ENCODE measurements at places on chromosomes 13 and 19.
A peak's percentile ranks its signal among the peaks of the same experiment; 100 is the strongest.

- no peak for DNase-seq
These were observed 99.0 kb downstream of the ZNF429 start for GRCh38 chr19:21604351-21604926.

- DNase-seq, result no peak
These were observed 300.6 kb downstream of the COG6 start for GRCh38 chr13:39956036-39956435.

DNA sequence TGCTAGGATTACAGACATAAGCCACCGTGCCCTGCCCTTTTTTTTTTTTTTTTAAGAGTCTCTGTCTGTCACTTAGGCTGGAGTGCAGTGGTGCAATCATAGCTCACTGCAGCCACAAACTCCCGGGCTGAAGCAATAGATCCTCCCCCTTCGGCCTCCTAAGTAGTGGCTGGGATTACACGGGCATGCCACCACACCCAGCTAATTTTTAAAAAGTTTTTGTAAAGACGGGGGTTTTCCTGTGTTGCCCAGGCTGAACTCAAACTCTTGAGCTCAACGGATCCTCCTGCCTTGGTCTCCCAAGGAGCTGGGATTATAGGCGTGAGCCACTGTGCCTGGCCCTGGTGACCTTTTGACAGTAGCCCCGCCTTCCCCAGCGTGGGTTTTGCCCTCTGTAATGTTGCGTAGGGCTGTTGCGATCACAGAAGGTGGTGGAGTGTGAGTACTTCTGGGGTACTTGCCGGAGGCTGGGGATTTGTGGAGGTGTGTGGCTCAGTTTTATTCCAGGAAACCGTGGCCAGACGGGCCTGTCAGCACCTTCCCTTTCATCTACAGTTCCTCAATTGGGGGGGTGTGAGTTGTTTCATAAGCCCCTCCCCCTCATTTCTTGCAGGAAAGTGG is 11.6 kb upstream of the RETN start:
- DNase-seq, result no peak

- DNase-seq, result no peak
These were observed 1.0 kb downstream of the SNRNP70 start for GRCh38 chr19:49086296-49086695.

GRCh38 chr19:7789447-7789846 is 26.4 kb downstream of the CLEC4M start:
- no peak for DNase-seq

DNA sequence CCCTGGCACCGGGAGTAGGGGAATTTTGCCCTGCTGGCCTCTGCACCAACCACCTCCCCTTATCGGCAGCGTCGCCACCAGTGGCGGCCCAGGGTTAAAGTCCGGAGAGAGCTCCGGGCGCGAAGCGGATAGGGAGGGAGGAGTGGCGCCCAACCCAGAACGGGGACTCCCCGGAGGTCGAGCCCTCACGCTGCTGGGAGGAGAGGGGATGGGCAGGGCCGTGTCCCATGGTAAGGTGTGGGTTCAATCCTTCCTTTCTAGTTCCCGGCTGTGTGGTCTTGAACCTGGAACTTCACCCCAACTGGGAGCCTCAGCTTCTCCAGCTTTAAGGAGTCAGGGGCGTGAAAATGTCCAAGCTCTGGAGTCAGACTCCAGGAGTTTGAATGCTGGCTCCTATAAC is 23.3 kb upstream of the BCL3 start:
- peak; percentile 63 for DNase-seq

- no peak for DNase-seq
These were observed 72.3 kb downstream of the C1QTNF9 start for GRCh38 chr13:24381541-24382265.

GRCh38 chr19:42919757-42920079 is 2.0 kb upstream of the PSG6 start:
- no peak for DNase-seq

- no peak for DNase-seq
These were observed 20.5 kb downstream of the HIF3A start for GRCh38 chr19:46317339-46317738.

DNA sequence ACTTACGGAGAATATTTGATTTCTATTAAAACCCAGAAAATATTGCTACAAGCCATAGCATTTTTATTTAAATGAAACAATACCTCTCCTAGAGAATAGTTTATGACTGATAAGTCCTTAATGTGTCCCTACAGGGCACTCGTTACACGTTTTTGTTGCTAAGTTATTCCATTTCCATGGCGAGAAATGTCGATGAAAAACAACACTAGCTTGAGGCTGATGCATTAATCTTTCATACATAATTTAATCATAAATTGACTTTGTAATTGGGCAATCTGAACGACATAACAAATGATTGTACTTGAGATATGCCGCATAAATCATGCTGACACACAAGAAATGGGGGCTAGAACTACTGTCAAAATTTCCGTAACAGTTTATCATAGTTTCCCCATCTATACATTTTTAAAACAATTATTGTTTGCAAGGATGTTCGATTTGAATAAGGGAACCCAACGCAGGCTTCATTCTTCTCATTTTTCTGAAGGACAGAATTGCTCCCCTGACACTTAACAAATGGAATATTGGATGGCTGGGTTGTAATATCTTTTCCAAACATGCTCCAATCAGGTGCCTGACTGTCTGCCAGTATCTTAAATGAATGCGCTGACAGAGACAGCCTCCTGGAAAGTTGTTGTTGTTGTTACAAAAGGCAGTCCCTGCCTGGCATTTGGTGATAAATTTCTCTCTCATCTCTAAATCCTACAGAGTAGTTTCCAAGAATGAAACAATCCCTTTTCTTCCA is 61.9 kb downstream of the FLT1 start:
- no peak for DNase-seq

- no peak for DNase-seq
These were observed 2.2 kb upstream of the PLAUR start for GRCh38 chr19:43672061-43672679.

- DNase-seq, result no peak
These were observed 5.0 kb upstream of the KMT2B start for GRCh38 chr19:35712567-35713505.

DNA sequence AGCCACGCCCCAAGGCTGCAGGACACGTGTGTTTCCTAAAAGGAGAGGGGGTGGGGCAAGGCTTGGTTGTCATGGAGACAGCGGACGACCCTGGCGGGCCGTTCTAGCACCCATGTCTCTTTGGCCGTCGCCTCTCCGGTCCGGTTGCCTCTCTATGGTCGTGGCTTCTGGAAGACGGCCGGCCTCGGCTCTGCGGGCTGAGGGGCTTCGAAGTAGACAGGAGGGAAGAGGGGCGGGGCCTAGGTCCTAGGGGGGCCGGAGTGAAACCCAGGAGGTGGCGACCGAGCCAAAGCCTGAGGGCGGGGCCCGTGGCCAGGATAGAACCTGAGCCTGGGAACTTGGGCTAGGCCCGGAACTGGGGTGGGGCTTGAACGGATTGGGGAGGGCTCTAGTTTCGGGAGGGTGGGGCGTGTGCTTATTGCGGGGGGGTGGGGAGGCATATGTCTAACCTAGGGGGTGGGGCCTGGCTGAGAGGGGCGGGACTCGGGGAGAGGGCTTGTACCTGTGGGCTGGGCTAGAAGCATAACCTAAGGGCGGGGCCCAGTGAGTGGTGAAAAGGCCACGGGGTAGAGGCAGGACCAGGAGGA is 750 bp upstream of the SLC27A1 start:
- peak; percentile 69 for DNase-seq

DNA sequence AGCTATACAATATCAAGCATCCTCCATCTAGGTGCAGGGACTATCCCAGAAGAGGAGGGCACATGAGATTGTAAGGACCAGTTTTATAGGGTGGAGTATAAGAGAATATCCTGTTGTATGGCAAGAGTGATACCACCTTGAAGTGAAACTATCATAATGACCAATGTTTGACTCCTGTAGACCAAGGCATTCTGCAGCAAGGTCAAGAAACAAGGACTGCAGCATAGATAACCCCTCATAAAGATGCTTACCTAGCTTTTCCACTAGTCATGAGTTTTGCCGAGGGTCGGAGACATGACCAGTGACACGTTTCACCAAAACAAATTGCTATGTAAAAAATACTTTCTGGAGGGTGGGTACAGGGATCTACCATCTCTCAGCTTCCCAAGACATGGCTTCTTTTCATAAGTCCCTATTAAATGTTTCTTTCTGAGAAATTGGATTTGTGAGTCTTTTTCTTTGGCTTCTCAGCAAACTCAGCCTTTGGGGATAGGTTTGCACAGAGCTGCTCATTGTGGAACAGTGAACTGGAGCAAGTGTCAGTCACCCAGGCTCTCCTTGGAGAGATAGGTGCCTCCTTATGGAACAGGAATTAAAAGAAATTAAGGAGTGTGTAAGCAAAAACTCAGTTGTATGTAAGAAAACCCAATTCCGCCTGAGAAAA is 28.2 kb upstream of the CYSLTR2 start:
- DNase-seq, result no peak

DNA sequence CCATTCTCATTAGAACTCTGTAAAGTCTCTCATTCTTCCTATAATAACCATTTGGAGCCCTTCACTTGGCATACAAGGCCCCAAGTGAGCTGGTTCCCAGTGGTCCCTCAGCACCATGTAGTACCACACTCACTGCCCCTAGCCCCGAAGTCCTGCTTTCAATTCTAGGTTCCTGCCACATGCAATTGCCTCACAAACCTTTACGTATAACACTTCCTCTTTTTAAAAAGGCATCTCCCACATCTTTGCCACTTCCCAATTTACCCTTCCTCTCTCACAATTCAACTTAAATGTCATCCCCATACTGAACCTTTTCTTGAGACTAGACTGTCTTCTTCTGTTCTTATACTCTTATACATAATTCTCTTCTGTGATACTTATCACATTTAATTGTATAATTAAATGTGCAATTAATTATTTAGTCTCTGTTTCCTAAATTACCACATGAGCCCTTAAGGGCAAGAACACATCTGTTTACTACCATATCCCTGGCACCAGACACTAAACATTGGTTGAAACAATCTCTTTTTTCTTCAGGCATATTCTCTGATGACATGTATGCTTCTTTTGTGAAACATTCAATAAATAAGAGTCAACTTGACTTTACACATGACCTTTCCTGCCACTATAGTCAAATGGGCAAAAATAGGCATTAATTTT is 304.0 kb downstream of the SPRY2 start:
- DNase-seq, result no peak

DNA sequence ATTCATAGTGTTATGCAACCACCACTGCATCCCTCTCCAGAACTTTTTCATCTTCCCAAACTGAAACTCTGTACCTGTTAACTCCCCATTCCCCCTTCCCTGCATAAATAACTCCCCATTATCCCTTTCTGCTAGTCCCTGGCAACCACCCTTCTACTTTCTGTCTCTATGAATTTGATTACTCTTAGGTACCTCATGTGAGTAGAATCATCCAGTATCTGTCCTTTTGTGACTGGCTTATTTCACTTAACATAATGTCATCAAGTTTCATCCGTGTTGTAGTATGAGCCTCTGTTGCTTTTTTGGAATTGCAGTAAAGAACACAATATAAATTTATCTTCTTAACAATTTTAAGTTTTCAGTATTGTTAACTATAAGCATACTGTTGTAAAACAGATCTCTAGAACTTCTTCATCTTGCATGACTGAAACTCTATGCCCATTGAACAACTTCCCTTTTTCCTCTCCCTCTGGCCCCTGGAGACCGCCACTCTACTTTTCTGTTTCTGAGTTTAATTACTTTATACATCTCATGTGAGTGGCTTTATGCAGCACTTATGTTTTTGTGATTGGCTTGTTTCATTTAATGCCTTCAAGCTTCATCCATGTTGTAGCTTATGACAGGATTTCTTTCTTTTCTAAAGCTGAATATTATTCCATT is 87.3 kb upstream of the ABCC4 start:
- DNase-seq, result no peak

GRCh38 chr13:109836629-109837607 is 50.5 kb upstream of the IRS2 start:
- DNase-seq, result no peak

GRCh38 chr19:19096641-19097627 is 33.1 kb downstream of the SLC25A42 start:
- DNase-seq, result peak; percentile 94

- DNase-seq, result no peak
These were observed 6.9 kb downstream of the B3GNT8 start for GRCh38 chr19:41420101-41420880.

DNA sequence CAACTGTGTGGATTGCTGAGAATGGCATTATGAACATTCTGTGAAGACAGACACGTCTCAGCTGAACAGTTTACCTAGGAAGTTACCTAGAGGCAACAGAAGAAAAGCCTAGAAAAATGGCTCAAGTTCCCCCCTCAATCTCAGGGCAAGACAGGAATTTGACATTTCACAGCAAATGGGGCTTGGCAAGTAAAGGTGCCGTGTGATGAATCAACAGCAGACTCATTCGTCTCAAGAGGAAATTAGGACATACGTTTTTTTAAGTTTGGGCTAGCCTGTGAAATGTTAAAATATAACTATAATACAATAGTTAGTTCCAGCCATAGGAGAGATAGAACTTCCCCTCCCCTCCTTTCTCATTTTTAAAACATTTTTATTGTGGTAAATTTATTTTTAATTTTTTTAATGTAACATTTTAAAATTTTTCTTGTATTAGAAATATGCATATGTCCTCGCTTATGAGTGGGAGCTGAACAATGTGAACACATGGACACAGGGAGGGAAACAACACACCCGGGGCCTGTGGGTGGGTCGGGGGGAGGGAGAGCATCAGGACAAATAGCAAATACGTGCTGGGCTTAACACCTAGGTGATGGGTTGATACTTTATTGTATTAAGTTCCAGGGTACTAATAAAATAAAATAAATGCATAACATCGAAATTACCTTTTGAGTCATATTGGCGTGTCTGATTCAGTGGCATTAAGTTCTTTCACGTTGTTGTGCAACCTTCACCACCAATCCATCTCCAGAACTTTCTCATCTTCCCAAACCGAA is 116.0 kb downstream of the COL4A2 start:
- no peak for DNase-seq

DNA sequence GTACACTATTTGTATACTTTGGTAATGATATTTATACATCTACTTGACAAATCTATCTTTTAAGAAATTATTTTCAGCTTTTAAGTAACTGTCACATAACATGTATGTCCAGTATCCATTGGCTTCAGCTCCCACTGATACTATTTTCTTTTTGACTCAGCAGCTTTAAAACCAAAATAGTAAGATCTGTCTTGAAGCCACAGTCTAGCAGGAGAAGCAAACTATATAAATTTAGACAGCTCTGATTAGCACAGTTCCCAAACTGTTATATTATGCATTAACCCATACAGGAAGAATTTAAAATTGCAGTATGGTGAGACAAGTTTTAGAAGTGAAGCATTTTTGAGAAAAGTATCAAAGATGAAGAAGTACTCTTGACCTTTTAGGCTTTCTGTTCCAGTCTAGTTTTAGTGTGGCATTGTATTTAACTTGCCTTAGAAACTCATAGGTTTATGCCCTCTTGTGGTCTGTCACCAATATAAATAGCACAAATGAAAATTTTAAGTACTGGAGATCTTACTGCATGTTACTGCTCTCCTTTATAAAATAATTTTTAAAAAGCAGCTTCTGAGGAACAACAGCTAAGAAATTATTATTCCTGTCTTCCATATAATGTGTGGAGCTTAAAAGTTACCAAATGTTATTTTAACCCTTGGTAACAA is 24.7 kb downstream of the URI1 start:
- no peak for DNase-seq

DNA sequence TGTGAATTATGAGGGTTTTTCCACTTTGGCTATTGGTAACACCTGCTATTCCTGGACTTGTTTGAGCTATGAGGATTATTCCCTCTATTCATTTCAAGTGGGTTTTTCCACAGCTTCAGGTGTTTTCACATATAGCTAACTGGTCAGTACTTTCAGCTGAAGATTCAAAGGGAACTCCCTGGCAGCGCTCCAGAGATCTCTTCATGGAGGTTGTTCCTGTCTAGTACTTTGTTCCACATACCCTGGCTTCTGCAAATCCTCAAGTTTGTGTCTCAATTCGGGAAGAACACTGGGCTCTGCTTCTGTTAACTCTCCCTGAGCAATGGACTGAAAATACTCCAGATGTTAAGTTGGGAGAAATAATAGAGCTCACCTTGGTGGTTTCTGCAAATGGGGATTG is 5.6 kb upstream of the ZNF607 start:
- no peak for DNase-seq
